ENCODE measurements at places on chromosomes 4 and X.

GRCh38 chrX:88883200-88883599 is 136.2 kb downstream of the CPXCR1 start:
- no peak for DNase-seq

GRCh38 chr4:143351774-143352451 is 15.2 kb downstream of the GAB1 start:
- DNase-seq, result no peak

DNA sequence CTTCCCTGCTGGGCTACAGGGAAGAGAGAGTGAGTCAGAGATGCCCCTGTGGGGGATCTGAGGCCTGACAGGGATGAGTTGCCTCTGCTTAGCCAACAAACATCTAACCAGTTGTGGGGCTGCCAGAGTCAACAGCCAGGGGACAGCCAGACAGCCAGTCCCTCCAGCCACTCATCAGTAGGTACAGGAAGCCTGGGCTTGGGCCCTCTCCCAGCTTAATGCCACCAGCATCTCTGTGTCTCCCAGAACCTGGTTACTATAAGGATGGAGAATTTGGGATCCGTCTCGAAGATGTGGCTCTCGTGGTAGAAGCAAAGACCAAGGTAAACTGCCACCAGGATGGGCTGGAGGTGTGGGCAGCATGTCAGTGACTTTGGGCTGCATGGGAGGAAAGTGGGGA is 17.3 kb upstream of the SASH3 start:
- DNase-seq, result no peak

DNA sequence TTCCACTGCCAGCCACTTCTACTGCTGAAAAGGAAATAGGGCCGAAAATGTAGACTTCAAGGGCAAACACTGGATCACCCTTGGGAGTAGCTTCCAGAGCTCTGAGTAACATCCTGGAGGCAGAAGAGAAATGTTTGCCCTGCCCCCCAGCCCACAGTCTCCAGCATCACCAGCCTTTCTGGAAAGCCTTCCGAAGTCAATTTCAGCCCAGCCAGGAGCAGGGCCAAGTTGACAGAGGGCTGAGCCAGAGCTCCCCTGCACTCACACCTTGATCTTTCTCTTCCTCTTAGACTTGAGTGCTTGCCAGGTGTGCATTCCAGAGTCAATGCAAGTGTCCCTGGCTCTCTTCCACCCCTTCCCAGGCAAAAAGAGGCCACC is 35.2 kb downstream of the SLC25A5 start:
- DNase-seq, result peak; percentile 80

- no peak for DNase-seq
These were observed 259.1 kb downstream of the SH2D1A start for GRCh38 chrX:124605511-124605910.

DNA sequence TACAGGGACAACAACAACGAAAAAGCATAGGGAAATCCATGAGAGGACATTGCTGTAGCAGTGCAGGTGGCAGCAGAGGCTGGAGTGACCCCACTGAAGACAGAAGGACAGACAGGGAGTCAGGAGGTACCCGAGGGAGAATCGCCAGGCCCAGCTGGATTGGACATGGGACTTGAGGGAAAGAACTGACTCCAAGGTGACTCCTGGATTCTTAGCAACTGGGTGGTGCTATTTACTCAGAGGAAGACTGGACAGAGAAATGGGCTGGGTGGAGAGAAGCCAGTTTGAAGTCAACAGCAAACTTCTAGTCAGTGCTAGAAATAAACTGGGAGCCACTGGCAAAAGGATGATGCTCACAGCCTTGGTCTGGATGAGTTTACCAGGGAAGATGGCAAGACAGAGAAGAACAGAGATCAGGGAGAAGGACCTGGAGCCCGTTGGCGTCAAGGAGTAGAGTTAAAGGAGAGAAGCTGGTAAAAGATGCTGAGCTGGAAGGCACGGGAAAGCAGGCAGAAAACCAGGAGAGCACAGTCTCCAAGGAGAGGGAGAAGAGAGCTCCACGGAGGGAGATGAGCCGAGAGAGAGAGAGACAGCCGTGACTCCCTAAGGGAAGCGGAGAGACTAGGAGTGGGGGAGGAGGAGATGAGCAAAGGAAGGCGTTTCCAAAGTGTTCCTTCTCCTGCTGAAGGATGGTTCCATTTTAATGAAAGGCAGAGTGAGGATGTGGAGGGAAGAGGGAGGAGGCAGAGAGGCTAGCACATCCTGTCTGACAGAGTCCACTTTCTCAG is 119.4 kb downstream of the AFAP1 start:
- DNase-seq, result no peak

GRCh38 chr4:27233531-27233930 is 372.9 kb downstream of the STIM2 start:
- DNase-seq, result no peak

GRCh38 chr4:140065393-140065792 is 88.6 kb downstream of the MAML3 start:
- DNase-seq, result no peak

DNA sequence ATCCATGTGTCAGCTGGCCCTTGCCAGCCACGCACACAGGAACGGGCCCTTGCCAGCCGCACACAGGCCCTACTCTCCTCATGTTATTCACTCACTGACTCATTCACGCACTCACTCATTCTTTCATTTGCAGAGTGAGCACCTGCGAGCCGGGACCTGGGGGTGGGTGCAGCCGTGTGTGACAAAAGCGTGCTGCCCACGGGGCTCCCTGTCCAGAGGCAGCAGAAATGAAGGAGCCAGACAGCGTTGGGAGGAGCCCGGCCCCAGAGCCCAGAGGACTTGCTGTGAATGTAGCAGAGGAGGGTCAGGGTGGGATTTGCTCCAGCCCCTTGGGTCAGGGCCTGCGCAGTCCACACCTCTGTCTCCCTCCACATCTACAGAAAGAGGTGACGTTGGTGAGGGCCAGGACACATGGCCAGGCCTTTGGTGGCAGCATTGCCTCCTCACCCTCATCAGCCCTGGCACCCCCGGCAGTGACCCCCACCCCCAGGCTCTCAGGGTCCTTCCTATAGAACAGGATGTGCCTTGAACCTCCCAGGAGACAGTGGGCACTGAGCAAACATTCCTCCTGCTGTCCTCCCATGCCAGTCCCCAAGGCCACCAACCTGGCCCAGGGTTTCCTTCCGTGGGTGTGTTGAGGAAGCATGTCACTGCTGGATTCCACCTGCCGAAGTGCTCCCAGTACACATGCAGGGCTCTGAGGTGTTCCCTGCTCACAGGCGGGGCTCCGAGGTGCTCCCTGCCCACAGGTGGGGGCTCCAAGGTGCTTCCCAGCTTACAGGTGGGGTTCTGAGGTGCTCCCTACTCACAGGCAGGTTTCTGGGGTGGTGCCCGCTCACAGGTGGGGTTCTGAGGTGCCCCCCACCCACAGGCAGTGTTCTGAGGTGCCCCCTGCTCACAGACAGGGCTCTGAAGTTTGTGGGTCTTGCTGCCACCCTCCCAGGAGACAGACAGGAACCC is 105.7 kb downstream of the HMX1 start:
- DNase-seq, result no peak

- no peak for DNase-seq
These were observed 1.8 kb downstream of the TAPT1 start for GRCh38 chr4:16224264-16225166.

DNA sequence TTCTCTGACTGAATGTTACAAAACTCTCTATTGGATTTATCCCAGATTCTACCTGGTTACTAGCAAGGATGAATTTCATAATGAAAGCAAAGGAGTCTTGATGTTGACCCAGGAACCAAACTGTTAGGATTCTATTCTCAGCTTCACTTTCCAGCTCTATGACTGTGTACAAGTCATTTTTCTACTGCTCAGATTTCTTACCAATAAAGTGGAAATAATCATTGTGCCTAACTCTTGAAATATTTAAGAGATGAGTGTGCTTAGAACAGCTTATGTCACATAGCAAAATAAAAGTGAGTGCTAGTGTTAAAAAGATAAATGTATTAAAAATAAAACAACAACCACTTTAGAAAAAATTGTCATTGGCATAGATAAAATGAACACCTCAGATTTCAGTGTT is 45.6 kb downstream of the EPHA5 start:
- DNase-seq, result peak; percentile 23

- DNase-seq, result no peak
These were observed 1233.4 kb upstream of the ADGRL3 start for GRCh38 chr4:59966758-59967157.

DNA sequence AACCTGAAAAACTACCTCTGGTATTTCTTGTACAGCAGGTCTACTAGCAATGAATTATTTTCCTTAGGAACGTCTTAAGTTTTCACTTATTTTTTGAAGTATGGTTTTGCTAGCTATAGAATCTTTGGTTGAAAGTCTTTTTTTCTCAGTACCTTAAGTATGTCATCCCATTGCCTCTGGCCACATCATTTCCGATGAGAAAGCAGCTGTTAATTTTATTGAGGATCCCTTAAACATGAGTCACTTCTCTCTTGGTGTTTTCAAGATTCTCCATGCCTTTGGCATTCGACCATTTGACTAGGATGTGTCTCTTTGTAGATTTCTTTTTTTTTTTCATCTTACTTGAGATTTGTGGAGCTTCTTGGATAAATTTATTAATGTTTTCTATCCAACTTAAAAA is 803.8 kb upstream of the AMOT start:
- peak; percentile 73 for DNase-seq

DNA sequence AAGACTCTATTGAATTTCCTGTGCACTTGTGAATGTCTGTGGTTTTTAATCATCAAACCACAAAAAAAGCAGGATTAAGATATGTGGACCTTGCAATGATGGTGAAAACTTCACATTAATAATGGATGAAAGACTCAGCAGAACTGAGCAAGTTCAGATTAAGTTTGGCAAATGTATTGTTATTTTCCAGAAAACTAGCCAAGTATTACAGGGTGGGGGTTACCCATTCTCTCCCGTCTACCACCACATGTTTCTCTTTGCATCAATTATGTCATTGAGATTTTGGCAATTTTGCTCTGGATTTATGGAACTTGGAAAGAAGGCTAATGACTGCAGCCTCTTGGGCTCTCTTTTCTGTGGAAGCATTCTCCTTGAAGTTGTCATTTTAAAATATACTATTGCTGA is 577.1 kb downstream of the ANKRD50 start:
- peak; percentile 24 for DNase-seq

- no peak for DNase-seq
These were observed 9.8 kb upstream of the CISD2 start for GRCh38 chr4:102858828-102859464.

DNA sequence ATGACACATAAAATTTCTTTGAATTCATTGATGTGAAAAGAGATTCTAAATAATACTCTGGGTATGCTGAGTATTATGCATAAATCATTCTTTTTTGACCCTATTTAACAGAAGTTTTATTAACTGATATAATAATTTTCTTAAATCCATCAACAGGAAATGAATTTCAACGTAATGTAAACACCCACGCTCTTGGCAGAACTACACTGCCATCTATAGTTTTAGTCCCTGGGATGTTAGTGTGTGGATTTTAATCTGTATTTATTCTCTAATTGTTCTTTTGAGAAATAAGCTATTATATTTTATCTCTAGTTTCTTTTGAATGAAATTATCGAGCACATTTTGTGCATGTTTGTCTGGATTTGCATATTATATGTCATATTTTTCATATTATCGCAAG is 666.8 kb upstream of the NDST4 start:
- no peak for DNase-seq

DNA sequence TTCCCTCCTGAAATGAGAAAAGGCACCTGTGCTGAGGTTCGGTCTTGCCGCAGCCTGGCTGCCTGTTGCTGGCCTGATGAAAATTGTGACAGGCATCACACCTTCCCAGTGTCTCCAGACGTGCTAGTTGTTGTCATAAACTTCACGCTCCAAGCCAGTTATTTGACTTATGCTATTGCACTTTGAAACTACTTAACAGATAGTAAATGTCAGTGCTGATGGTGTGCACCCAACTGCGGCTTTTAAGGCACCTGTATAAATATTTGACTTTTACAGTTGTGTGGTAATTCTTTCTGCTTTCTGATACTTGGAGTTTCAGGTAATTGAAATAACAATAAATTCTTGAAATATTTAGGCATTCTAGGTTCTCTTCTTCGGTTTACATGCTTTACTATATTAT is 1.8 kb downstream of the WWC2 start:
- no peak for DNase-seq

DNA sequence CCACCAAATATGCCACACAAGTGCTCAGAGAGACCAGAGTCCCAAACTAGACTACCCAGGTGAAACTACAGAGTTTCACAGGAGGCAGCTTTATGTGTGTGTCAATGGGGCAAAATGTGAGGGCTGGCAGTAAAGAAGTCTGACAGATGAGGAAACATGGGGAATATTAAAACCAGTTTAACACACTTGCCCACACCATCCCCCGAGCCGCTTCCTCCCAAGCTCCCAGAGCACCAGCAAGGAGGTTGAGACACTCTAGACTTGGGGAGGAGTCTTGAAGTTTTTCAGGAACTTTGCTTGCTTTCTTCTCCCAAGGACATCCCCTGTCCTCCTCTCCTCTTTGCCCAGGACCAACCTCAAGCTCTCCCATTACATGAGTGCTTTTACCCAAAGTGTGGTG is 94.7 kb upstream of the SPRY1 start:
- DNase-seq, result no peak

- peak; percentile 26 for DNase-seq
These were observed 30.7 kb upstream of the SMARCA5 start for GRCh38 chr4:143482840-143483239.

GRCh38 chr4:113183032-113183605 is 133.7 kb downstream of the ANK2 start:
- no peak for DNase-seq

GRCh38 chr4:185849664-185850550 is 37.9 kb upstream of the SORBS2 start:
- DNase-seq, result no peak

DNA sequence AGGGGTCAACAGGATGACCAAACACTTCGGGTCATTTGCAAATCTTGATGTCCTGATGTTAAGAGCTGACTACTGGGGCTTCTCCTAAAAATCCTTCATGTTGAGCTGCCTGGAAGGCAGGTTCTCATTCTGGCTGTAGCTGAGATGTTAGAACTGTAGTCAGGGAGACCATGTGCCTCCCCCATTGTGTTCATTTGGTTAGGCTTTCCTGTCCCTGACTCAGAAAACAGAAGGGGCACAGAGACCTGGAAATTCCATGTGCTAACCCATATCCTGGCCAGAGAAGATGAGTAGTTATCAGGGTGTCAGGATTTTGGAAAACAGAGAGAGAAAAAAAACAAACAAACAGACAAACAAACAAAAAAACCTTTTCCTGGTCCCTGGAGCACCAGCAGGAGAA is 177.5 kb downstream of the AR start:
- DNase-seq, result no peak

GRCh38 chr4:28562913-28563312 is 1702.3 kb downstream of the STIM2 start:
- DNase-seq, result no peak
